Activated naive CD4-positive, alpha-beta T cell (primary cell): ENCODE measurements at places on chromosomes 5 and 9.

DNA sequence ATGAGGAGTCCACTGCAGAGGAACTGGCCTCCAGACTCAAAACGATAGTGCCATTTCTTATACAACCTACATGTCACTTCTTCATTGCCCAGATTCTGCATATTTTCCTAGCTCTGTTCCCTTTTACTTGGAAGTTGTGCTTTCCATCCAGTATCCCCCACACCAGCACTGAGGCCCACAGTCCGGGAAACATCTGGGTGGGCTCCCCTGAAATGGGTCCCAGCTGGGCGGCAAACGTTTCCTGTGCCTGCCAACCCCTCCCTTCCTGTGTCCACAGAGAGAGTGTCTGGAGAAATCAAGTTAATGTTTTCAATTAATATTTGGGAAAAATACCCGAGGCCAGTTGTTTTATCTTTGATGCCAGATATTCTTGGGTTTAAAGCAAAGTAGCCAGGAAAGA lies 111.8 kb downstream of the COL23A1 start:
- no peak for DNase-seq

GRCh38 chr5:138330813-138331448 lies 673 bp downstream of the CDC25C start:
- DNase-seq: no peak

- no peak for DNase-seq
Observed at GRCh38 chr9:134445000-134445399, 118.7 kb downstream of the RXRA start.

DNA sequence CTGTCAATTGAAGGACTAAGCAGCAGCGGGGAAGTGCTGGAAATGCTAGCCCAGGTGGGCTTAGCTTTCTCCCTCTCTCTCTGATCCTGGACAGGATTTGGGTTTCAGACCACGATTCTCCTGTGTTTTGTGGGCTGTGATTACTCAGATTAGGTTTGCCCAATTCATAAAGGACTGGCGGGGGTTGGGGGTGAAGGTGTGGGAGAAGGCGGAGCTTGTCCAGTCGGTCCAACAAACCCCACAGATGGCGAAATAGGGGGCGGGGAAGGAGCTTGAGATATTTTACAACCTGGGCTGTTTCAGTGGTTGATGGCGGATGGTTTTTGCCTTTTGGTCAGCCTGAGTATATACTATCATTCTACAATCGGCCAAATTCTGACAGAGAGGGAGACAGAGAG lies 35.2 kb downstream of the PCDHAC2 start:
- DNase-seq: no peak

GRCh38 chr5:16135506-16135905 lies 44.1 kb downstream of the MARCHF11 start:
- no peak for DNase-seq

DNA sequence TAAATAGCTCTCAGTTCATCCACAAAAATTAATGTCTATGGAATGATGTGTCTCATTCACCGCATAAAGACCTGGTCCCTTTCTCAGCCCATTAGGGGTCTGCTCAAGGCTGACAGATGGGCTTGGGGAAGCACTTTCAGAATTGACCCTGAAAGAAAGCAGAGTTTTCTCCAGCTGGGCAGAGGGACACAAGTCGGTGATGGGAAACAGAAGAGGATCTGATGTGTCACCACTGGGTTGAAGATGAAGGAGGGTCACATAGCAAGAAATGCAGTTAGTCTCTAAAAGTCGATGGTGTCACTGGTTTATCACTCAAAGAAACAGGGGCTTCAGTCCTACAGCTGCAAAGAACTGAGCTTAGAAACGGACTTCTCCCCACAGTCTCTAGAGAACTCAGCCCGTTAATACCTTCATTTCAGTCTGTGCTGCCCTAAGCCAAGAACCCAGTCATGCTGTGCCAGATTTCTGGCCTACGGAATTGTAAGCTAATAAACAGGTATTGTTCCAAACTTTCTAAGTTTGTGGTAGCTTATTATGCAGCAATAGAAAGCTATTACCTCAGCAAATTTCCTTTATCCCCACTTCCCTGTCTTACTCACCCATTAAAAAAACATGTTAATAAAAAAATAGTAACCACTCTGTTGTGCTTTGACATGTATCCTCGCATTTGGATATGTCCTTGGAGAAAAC lies 64.6 kb downstream of the ADAMTS12 start:
- no peak for DNase-seq

DNA sequence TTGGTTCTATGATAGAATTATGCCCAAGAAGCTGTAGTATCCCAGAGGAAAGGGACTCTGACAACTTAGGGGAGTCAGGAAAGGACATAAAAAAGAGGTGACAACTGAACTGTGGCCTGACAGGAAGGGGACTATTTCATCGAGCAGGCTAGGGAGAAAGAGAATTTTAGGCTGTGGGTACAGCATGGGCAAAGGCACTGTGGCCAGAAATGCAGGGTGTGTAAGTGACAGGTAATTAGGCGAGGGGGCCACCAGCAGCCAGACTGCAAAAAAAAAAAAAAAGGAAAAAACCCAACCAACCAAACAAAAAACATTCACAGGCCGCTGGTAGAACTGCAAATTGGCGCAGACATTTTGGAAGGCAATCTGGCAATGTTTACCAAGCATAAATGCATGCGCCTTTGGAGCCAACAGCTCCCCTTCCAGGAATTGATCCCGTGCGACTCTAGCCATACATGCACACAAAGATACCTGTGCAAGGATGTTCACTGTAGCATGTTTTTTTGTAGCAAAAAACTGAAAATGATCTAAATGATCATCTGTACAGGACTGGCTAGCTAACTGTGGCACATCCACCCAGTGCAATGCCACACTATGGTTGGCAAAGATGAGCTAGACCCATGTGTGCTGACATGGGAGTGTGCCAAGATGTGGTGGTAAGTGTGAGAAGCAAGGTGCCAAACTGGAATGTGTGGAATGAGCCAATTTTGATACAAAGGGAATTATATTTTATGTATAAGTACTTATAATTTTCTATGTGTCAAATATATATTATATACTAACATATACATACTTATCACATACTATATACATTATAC lies 1.1 kb downstream of the EIF4E1B start:
- no peak for DNase-seq

DNA sequence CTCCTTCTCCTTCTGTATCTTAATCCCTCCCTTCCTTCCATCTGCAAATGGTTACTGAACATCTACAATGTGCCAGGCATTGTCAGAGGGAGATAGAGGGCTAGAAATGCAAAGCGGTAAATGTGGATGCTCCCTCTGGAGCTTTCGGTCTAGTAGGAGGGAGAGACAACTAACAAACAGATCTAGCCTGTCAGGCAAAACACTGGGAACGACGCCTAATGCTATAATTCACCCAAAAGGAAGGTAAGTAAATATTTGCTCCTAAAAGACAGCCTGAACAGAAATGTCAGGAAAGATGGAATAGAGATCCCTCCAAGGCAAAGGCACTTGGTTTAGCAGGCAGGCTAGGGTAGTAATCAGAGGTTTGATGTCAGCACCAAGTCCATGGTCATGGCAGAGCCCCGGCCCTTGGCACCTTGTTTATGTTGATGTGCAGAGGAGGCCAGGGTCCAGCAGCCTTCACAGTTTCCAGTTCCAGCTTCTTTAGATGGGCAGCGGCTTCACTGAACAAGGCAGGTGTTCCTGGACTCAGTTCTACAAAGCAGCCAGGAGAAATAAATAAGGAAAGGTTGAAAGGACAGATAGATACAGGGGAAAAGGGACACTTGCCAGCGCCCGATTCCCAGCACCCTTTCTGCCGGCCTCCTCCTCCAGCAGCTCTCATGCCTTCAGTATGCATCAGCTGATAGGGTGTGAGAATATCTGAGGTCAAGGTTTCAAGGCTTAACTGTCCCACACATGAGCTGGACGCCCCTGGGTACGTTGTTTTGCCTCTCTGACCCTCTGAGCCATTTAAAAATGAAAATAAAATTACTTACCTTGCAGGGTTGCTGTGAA lies 46.5 kb upstream of the FRRS1L start:
- DNase-seq: no peak

GRCh38 chr9:118640836-118641560 lies 728.2 kb downstream of the BRINP1 start:
- no peak for DNase-seq

DNA sequence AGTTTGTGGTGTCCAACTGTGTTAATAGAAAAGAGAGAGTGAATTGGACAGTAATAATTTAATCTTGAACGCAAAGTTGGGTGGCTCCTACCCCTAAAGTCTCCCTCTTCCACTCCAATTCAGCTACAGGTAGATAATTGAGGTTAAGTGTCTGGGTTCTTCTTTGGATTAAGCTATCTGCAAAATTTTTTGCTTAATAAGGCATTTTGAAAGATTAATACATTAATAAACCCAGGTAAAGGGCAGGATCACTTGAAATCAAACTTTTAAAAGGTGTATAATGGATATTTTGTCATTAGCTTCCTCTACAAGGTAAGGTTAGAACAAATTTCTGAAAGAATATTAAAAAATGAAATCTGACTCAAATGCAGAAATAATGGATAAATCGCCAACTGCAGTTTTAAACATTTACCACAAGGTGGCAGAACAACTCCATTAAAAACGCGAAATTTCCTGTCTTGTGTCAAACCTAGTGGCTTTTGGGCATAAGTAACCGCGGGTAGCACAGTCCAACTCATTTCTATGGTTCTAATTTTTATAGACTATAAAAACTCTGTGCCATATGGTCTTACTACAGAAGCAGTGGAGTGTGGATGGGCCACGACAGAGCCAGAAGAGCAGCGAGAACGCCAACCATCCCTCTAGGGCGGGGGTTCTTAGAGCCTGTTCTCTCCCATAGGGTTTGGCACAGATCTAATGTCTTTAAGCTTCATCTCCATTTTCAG lies 276.5 kb downstream of the ARHGEF28 start:
- DNase-seq: no peak

GRCh38 chr5:43042176-43042625 lies 2.1 kb upstream of the ANXA2R start:
- DNase-seq: peak; percentile 60

GRCh38 chr9:131774636-131775035 lies 34.8 kb upstream of the RAPGEF1 start:
- DNase-seq: no peak

DNA sequence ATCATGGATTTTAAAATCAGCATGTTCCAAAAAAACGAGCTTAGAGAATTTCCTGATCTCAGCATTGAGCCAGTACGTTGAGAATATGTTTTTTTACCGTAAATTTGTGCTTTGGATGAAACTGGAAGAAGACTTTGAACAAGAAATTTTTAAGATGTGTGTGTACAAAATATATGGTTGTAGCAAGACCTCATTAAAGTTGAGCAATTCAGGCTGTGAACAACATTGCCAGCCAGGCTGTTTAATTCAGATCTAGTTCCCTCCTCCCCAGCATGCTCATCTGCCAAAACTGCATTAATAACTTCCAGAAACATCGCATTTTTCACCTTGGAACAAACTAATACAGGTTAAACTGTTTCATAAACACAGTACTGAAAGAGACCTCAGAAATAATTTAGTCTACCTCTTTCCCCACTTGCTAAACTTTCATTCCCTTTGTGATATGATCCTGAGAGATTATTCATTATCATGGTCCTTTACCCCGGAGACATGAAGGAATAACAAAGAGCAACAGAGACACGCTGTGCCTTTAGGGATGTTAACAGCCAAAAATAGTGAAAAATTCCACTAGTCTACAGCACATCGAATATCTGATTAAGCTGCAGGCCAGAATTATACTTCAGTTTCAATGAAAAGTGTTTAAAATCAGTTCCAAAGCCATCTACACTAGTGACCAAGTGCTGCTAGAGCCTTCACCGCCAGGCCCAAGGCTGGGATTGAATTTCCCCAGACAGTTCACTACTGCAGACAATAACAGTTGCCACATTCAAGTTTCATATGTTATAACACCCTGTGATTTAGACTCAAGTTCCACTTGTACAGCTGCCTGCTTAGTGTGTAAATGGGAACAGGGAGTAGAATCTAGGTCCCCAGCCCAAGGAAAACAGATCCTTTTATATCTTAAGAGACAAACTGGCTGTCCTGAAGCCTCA lies 89.6 kb downstream of the EFNA5 start:
- no peak for DNase-seq

- DNase-seq: no peak
Observed at GRCh38 chr5:16574789-16575721, 41.7 kb downstream of the RETREG1 start.

GRCh38 chr5:175718401-175719108 lies 60.7 kb downstream of the HRH2 start:
- peak; percentile 36 for DNase-seq

GRCh38 chr9:127505396-127506116 lies 54.2 kb downstream of the LRSAM1 start:
- DNase-seq: no peak

- DNase-seq: no peak
Observed at GRCh38 chr9:134188386-134189144, 24.2 kb upstream of the RNU6ATAC start.

- DNase-seq: no peak
Observed at GRCh38 chr9:112034216-112034611, 137.6 kb downstream of the UGCG start.

- DNase-seq: no peak
Observed at GRCh38 chr9:14797435-14797834, 74.9 kb upstream of the CER1 start.

GRCh38 chr5:75734913-75735789 lies 17.9 kb upstream of the POC5 start:
- no peak for DNase-seq

DNA sequence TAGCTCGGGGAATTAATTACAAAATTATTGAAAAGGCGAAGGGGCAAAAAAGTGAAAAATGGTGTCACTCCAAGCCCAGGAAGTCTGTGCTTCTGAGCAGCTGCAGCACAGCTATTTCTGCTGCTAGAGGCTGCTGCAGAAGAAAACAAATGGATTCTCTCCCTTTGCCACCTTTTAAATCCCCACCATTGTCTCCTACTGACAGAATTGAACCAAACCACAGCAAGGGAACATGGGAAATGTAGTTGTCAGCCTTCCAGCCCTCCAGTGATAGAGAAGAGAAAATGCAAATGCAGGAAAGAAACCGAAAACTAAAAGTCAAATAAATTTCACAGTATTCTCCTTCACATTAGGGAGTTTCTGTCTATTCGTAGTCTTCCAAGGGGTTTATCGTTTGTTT lies 33.4 kb upstream of the CDC42SE2 start:
- DNase-seq: no peak

DNA sequence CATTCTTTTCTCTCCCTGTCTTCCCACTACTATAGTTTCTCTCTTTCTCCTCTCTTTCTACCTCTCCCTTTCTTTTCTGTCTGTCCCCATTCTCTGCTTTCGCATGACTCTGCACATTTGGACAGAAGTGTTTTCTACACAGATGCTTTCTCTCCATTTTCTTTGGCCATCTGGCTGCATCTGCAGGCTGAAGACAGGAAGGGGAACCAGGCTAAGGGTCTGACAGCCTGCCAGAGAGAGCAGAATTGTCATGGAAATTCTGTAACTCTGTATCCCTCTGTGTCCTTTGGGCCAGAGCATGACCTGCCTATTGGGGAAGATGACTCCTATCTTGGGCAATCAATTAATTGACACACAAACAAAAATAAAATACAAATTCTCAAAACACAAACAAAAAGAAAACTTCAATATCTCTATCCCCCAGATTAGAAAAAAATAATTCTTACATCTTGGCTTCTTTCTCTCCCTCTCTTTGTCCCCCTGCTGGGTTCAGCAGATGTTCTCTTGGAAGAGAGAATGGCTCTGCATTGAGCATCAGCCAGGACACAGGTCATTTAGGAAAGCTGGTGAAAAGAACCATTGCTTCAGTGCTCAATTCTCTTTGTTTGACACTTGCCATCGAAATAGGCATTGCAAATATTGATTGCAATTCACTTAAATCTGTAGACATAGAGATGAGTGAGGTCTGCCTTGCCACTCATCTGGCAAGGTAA lies 415.9 kb upstream of the KLF4 start:
- no peak for DNase-seq
